Inflammatory macrophage (primary cell): ENCODE measurements at places on chromosomes 5 and 9.

GRCh38 chr5:146825033-146825432 is 53.5 kb downstream of the PPP2R2B start:
- DNase-seq: peak; percentile 39

DNA sequence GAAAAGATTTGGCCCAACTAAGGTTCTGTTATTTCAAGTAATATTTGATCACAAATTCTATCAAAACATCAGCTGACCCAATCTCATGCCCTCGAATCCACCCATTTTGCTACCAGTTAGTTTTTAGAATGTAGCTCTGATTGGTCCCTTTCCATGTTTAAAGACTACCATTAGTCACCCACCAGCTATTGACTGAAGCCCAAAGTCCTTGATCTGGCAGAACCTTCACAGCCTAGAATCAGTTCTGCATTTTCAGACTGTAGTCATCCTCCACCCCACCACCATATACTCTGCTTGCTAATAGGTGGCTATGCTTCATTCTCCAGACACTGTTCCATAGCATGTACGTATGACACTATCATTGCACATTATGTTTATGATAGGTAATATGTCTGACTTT is 182.2 kb upstream of the TARS1 start:
- DNase-seq: no peak

- no peak for DNase-seq
These were observed 1043.1 kb downstream of the TLE1 start for GRCh38 chr9:80646211-80646610.

DNA sequence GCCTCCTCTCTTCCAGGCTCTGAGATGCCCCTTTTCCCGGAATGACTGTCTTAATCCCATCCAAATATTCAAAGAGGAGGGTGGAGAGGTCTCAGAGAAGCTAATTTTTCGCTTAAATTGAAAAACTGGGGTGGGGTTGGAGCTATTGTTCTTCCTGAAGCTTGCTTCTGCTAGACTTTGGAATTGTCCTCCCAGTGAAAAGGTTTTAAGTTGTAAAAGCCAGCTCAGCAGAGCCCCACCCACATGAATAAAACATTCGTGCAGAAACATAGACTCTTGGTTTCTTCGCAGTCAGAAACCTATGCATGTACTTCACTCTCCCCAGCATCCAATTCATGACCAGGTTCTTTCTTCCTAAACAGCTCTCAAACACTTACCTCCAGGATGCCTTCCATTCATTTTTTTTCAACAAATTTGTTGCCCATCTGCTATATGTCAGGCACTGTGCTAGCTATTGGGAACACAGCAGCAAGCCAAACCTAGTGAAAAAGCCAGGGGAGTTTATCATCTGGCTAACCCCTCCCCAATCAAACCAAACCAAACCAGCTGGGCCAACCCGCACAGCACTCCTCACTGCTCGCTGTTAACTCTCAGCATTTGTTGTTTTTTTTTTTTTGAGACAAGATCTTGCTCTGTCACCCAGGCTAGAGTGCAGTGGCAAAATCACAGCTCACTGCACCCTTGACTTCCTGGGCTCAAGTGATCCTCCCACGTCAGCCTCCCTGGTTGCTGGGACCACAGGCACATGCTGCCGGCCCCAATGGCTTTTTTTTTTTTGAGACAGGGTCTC is 37.9 kb upstream of the OCLN start:
- peak; percentile 7 for DNase-seq

GRCh38 chr9:128136816-128137793 is 9.6 kb upstream of the PTGES2 start:
- DNase-seq: no peak

DNA sequence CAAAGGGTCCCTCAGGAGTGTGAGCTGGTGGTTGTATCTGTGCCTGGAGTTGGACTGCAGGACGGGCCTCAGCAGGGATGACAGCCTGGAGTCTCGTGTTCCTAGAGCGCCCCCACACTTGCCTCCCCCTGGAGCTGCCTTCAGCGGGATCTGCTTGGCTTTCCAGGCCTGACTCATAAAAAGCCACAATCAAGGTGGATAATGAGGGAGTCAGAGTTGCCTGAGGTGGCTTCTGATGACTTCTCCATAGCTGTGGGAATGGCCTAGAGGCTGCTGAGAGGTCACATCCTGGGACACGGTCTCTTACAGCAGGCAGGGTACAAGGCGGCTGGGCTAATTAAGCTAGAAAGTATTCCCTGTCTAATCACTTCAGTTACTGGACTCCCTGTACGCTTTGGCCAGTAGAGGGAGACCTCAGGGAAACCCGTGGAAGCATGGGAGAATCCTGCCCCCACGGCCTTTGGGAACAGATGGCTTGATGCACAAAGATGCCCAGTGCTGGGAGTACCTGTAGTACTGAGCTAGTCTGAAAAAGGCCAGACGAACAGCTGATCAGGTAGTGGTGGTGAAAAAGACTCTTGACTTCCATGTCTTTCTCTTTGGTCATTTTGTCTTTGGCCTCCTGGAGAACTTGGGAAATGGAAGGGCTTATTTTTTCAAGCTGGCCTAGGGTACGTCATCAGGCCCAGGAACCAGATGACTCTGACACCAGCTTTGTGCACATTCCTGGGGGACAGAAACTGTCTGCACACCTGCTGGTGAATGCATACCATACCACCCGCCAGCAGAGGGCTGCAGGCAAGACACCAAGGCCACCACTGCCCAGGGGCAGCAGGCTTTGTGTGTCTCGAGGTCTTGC is 16.1 kb upstream of the FRRS1L start:
- DNase-seq: peak; percentile 4

DNA sequence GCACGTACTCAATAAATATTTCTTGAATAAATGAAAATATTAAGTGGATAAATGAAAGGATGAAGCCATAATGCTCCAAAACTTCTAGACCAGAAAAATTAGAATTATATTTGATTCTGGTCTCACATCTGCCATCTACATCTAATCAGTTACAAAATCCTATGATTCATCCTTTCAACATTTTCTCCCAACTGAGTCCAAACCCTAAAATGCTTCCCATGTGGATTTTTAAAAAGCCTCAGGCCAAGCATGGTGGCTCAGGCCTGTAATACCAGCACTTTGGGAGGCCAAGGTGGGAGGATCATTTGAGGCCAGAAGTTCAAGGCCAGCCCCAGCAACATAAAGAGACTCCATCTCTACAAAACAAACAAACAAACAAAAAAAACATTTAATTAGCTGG is 31.6 kb upstream of the FST start:
- no peak for DNase-seq

DNA sequence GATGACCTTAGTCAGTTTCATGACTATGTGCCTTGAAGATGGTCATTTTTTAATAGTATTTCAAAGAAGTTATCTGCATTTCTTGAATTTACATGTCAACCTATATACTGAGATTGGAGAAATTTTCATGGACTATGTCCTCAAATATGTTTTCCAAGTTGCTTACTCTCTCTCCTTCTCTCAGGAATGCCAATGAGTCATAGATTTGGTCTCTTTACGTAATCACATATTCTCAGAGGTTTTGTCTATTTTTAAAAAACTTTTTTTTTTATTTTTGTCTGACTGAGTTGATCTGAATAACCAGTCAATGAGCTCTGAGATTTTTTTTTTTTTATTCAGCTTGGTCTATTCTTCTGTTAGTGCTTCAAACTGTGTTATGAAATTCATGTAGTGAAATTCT is 374.7 kb upstream of the GRIN3A start:
- no peak for DNase-seq

GRCh38 chr9:13661014-13661413 is 381.5 kb upstream of the MPDZ start:
- DNase-seq: no peak

DNA sequence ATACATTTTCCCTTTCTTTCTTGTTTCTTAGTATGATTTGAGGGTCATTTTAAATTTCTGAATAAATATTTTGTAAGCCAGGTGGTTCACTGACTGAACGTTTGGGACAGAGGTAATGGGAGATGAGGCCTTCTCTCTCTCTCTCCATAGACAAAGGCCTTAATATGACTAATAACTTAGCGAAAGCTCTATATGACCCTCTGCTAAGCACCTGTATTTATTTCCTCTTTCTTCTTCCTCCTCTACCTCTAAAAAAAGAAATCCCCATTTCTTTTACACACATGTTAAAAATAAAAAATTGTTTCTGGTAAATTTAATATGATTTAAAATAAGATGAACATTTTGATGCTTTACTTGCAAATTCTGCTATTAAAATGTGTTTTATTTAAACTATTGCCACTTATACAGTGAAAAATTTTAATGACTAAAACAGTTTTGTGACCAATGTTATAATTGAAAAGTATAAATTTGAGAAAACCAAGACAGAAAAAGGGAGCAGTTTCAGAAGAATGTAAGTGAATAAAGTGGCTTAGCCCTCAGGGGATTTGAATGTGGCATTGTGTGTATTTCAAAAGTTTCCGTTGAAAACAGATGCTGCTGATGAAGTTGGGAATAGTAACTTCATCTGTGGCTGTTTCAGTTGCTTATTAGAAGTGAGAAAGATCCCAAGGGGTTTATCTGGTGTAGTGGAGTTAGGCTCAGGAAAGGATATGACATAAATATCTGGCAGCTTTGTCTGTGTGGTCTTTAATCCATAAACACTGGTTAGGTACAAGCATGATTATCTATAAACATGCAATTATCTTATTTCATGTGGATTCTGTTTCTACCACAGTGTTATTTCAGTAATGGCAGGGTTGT is 128.6 kb upstream of the GRHPR start:
- DNase-seq: no peak

DNA sequence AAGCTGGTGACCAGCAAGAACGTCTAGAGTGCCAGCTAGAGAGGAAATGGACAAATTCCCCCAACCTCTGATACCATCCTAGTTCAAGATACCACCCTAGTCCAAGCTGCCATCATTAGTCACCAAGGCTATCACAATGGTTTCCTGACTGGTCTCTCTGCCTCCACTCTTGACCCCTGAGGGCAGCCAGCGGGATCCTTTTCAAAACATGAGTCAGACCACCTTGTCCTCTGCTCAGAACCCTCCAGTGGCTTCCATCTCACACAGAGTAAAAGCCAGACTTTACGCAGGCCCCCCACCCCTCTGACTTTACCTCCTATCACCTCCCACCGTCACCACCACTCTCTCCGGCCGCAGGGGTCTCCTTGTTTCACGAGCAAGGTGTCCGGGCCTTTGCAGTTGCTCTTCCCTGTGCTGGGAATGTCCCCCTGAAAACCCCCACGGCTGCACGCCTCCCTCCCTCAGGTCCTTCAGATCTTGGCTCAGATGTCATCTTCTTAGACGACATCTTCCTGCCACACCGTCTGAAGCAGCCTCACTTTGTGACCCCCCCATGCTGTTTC is 42.2 kb upstream of the FBXW11 start:
- DNase-seq: no peak

- no peak for DNase-seq
These were observed 422.9 kb downstream of the EBF1 start for GRCh38 chr5:158676642-158677469.

GRCh38 chr5:157747766-157748700 is 4.5 kb downstream of the LSM11 start:
- DNase-seq: no peak

DNA sequence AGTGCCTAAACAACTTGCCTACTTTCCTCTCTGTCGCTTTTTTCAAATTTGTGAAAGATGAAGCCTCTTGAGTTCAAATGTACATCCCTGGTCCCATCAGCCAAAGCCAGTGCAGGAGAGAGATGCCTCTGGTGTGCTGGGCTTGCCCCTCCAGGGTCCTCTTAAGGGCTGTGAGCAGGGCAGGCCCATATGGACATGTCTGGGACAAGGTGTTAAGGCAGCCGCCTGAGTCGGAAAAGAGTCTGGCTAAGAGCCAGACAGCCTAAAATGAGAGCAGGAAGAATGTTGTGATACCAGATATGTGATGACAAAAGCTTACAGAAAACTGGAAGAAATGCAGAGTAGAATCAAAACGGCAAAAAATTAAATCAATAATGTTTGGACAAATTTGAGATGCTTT is 72.5 kb downstream of the APTX start:
- no peak for DNase-seq

GRCh38 chr9:132600326-132600984 is 18.0 kb downstream of the BARHL1 start:
- no peak for DNase-seq

DNA sequence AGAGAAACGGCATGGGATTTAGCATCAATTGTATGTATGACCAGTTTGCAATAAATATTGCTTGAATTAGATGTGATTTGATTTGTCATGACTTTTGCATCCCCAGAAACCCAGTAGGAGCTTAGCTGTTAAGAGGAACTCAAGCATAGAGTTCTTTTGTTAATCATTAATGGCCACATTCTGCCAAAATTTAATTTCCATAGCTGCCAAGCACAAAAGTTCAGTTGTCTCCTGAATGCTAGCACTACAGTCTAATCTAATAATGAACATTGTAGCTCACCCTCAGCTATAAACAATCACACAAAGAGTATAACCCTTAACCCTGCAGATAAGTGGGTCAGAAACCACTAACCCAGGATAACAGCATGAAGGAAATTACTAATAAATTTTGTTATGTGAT is 169.8 kb upstream of the GRAMD2B start:
- no peak for DNase-seq

GRCh38 chr5:142904416-142904815 is 134.2 kb downstream of the ARHGAP26 start:
- no peak for DNase-seq

- DNase-seq: no peak
These were observed 88.8 kb downstream of the SECISBP2 start for GRCh38 chr9:89407070-89407469.

- DNase-seq: peak; percentile 82
These were observed 15.0 kb upstream of the PTBP3 start for GRCh38 chr9:112348257-112349007.

DNA sequence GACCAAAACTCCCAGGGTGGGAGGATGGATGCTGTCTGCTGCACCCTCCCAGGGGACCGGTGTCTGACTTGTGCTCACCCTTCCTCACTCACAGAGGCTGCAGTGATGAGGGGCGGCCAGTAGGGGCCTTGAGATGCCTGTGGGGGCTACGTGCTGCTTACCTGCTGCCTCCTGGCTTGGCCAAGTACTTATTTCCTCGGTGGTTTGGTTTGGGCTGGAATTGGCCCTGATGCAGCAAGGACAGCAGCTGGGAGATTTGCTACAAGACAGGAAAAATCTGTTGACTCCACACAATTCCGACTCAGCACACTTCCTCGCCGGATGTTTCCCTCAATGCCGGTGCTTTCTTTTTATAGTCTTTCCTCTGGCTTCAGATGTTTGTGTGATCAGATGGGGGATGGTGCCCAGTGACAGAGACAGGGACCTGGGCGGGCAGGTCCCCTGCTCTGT is 6.6 kb downstream of the PCDH12 start:
- no peak for DNase-seq

- DNase-seq: no peak
These were observed 30.1 kb downstream of the ISOC1 start for GRCh38 chr5:129124608-129125007.

DNA sequence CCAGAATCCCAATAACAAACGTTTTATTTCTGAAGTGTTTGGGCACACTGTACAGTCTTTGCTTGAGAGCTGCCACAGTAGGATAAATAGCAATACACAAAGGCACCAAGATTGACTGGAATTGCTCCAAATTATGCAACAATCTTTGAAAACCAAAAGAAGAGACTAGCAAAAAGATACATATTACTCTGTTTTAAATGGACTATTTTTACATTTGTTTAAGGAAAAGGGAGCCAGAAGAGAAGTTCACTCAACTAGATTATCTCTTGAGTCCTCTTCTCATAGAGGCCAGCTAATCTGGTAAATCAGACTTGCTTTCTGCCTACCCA is 385.0 kb upstream of the SLC30A5 start:
- no peak for DNase-seq

GRCh38 chr9:111836311-111836710 is 41.6 kb upstream of the SHOC1 start:
- DNase-seq: no peak

- DNase-seq: no peak
These were observed 58.9 kb upstream of the MCCC2 start for GRCh38 chr5:71528206-71528605.

- DNase-seq: no peak
These were observed 14.6 kb downstream of the ZNF618 start for GRCh38 chr9:113890704-113891103.
